ENCODE measurements at places on chromosomes 6 and 20.

GRCh38 chr6:1596088-1596852 lies 13.4 kb upstream of the FOXC1 start:
- no peak for DNase-seq

DNA sequence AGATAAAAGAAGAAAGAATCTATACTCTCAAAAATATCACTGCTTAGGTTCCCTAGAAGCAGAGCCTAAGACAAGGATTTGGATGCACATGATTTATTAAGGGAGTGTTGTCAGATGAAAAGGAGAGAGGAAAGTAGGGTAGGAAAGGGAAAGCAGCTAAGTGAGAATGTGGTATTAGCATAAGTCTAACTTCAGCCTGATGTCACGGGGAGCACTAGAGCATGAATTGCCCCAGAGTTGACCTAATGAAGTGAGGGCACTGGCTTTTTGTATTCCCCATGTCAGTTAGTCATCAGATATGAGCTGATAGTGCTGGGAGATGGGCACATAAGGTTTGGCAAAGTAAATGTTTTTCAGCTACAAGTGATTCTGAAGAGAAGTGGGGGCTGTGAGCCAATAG lies 129.0 kb upstream of the THEMIS start:
- no peak for DNase-seq

GRCh38 chr6:139955366-139956155 lies 581.1 kb upstream of the CITED2 start:
- no peak for DNase-seq

- DNase-seq: no peak
Measured at GRCh38 chr6:106316375-106316766, 9.2 kb downstream of the ATG5 start.

DNA sequence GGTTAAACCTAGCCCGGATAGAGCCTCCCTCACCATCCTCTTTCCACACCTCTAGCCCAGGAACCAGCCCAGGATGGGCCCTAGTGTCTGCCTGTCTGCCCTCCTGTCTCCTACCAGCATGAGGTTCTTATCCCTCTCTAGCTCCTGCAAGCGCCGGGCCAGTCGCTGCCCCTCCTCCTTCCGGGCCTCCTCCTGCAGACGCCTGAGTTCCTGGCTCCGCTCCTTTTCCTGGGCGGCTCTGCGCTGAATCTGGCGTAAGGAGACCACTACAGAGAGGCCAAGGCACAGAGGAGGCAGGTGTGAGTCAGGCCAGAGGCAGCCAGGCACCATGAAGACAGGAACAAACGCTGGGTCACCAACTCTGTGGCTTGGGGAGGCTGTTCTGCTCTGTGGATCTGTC lies 4.3 kb upstream of the PSORS1C2 start:
- DNase-seq: no peak

DNA sequence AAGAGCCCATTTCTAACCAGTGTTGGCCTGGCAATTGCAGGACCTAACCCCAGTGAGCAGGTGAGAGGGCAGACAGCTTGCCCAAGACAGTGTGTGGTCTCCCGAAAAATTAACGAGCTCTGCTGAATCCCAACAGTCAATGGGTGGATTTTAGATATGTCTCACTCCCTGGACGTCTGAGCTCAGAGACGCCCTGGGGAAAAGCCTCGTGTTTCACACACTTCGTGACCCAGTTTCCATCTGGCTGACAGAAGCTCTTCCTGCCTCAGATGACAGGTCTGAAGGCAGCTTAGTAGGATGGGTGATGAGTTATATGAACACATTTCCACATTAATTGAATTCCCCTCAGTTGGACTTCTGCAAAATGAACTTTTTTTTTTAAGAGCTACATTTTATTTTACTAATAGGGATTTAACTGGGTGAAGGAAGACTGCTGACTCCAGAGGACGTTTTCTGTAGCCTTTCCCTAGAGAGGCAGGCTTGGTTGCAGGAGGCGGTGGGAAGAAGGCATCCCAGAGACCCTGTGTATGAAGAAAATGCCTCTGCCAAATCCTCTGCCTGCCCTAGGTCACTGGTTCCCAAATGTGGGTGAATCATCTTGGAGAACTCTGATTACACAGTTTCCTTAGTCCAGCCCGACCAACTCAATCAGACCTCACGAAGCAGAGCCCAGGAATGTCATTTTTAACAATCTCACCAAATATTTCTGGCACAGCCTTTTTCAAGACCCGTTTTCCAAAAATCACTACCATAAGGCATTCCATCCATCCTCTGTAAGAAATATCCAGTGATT lies 71.7 kb upstream of the LY86 start:
- DNase-seq: no peak

DNA sequence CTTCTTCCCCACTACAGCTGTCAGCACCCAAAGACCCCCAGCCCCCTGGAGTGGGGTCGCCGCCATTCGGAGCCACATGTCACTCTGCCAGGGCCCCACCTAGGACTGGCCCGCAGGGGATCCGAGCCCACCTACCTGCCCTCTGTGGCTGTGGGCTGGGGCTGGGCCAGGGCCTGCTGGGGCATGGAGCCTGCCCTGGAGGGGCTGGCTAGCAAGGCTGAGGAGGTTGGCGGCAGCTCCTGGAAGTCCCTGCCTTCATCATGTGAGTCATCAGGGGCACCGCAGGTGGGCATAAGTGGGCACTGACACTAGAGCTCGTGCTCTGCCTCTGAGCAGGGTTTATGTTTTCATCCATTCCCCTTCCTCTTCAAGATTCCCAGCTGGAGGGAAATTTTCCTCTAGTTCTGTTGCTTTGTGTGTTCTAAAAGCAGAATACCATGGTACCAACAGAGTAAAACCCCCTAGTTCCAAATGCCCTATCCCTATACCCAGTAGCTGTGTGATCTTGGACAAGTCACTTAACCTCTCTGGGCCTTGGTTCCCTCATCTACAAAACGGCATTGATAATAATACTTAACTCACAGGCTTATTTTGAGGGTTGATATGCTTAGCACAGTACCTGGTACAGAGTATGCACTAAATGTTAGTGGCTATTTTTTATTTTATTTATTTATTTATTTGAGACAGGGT lies 8.7 kb upstream of the FANCE start:
- no peak for DNase-seq

GRCh38 chr20:57609842-57610167 lies 10.4 kb downstream of the ZBP1 start:
- no peak for DNase-seq

- no peak for DNase-seq
Measured at GRCh38 chr6:105537981-105538578, 135.2 kb upstream of the PREP start.

DNA sequence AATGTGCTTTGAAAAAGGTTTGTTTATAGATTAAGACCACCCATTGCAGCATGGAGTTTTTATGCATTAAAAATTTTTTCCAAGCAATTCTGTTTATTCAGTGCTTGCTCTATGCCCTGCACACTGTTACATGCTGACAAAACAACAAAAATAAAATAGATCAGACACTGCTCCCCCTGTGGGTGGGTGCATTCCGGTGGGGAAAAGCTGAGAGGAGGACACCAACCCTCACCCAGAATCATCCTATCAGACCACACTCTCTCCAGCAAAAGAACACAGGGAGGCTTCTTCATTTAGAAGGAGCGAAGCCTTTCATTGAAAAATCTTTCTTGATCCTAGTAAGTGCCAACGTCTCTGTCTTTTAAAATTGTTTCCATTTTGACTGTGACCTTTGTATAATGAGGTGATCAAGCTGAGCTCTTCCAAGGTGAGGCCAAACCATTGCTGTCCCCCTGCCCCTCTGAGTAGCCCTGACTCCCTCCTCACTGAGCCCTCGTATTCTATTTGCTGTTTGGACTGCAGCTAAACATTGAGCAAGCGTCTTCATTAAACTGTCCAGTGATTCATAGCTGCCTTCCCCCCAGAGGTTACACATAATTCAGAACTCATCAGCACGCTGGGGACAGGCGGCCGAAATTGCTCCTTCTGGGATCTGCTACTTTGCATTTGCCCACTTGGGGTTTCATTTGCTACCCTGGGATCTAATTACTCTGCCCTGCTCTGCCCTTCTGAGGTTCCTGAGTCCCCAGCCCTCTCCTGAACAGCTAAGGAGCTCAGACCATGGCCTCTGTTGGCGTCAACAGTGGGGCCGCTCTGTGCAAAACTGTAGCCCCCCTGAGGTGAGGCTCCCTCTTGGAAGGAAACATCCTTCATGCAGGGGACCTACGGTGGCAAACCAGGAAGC lies 102.4 kb downstream of the F13A1 start:
- no peak for DNase-seq

All from omental fat pad (tissue), 4 donors.